ENCODE measurements at places on chromosomes 2 and 18.
A peak's percentile ranks its signal among the peaks of the same experiment; 100 is the strongest.

DNA sequence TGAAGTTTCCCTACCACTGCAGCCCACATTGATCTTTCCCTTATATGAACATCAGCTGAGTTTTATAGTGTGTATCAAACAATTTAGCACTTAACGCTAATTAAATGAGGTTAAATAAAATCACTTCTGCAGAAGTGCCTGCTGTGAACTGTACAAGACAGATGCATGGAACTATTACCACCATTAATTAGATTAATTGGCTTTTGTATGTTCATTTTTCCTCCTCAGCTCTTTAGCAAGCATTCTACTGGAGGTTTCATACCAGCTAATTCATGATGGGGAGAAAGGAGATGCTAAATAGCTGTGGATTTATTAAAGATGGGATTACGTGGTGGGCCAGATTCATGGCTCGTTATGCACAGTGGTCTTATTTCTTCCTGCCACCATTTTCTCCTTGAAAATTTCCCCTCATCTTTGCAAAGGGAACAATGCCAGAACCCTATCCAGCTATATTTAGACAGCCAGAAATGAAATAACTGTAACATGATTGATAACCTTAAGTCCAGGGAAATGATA lies 96.7 kb downstream of the CNTNAP5 start:
- no peak for DNase-seq

DNA sequence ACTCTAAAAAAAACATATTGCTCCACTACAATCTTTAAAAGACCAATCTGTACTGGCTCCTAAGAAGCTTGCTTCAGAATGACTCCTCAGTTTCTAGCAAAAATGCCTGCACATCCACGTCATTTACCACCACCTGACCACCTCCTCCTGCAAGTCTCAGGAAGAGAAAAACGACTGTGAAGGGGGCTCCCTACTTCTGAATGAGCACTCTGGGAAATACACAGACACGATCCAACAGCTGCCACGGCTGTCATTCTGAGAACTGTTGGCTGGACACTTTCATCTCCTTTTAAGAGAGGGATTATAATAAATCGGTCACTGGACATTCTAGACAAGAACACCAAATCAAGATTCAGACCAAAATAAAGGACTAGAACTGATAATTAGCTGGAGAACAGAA lies 21.5 kb downstream of the EPG5 start:
- DNase-seq, result no peak

DNA sequence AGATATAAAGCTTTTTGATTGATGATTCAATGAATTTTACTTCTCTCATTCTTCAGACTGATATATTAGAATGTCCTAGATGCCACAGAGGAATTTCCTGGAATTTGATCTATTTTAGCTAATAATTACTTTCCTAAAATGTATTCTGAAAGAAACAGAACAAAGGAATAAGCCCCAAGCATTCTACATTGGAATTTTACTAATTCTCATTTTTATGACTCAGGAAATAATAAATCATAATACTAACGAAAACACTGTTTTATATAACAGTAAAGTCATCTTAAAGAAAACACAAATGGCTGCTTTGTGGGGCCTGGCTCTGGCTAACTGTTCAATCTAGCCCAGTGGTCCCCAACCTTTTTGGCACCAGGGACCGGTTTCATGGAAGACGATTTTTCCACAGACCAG lies 68.6 kb upstream of the LPIN2 start:
- no peak for DNase-seq

DNA sequence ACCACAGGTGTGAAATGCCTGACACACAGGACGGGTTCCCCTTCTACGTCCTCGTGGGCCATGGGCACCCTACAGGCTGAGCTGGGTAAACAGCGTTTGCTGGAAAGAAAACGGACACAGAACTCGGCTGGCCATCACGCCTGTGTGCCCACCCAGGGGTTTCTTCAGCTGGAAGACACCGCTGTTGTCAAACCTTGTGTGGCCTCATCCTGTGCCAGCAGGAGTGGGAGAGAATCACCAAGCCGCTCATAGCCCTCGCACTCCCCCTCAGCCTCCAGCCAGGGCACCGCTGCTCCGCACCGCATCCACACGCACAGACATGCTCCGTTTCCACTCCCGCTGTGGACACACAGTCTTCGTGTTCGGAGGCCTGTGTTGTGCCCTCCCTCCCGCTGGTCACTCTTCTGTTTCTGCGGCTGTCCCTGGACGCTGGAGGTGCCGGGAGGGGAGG lies 161.4 kb downstream of the PXDN start:
- DNase-seq, result no peak

GRCh38 chr2:168751104-168751740 lies 51.2 kb upstream of the NOSTRIN start:
- no peak for DNase-seq

GRCh38 chr18:57802213-57803102 lies 657 bp downstream of the ATP8B1 start:
- no peak for DNase-seq

GRCh38 chr2:64295326-64296139 lies 151.3 kb upstream of the PELI1 start:
- DNase-seq, result no peak

DNA sequence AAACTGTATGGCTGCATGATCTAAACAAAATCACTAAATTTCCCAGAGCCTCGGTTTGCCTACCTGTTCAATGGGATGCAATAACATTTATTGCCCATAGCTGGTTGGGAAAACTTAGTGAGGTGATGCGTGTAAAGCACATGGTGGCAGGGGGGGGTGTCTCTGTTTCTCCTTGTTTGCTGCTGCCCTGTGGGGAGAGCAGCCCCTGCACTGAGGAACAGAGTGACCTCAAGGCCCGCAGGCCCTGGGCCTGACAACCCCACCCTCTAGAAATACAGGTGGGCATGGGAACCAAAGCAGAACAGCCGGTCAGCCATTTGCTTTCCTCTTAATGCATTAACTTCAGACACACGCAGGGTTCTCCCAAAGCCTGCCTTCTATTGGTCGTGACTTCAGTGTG lies 55.1 kb upstream of the SLC66A3 start:
- no peak for DNase-seq

GRCh38 chr2:201450954-201451291 lies 335 bp downstream of the TRAK2 start:
- no peak for DNase-seq

GRCh38 chr2:176038694-176039093 lies 36.6 kb upstream of the LNPK start:
- DNase-seq, result no peak

GRCh38 chr2:170145675-170146432 lies 32.1 kb upstream of the MYO3B start:
- DNase-seq, result no peak

DNA sequence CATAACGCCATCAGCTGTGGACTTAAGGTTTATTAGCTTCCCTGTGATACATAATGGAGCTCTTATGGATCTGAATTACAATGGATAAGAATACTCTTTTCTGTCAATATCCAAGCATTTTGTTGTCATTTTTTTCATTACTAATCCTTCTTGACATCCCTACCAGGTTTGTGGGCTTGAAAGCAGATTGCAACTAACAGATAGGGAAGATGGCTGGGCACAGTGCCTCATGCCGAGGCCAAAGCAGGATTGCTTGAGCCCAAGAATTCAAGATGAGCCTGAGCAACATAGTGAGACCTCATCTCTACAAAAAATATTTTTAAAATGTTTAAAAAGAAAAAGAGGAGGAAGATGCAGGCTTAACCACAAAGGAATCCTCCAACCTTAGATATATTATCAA lies 42.4 kb downstream of the ASXL2 start:
- DNase-seq, result no peak

GRCh38 chr18:12309683-12310198 lies 1.7 kb downstream of the TUBB6 start:
- no peak for DNase-seq

DNA sequence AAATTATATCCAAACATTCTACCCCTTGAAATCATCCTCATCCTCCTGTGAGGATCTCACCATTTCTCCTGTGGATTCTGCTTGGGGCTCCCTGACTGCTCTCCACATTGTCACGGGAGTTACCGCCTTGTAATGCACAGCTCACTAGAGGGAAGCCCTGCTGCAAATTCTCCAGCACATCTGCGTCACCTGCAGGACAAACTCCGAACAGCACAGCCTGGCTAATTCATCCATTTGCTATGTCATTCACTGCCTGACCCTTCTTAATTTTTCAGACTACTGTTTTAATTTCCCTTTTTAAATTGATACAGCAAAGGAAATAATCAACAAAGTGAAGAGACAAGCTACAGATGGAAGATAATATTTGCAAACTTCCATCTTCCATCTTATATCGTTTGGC lies 627.4 kb downstream of the FBXO15 start:
- DNase-seq, result peak; percentile 26

DNA sequence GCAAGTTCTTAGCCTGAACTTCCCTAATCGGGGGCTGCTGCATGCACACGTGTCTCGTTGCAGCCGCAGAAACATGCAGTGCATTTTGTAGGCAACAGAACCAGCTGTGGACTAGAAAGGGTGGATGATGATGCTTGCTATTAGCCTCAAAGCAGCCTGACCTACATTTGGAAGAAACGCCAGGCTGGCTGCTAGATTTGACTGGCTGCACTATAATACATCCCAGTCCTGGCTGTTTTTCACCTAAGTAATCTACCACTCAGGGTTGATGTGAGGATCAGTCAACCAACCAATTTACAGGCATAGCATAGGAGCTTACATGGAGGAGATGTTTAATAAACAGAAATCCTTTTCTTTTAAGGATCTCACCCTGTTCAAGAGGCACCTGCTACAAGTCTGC lies 56.4 kb upstream of the SPP2 start:
- no peak for DNase-seq
